ENCODE measurements at places on chromosomes 13 and 19.

DNA sequence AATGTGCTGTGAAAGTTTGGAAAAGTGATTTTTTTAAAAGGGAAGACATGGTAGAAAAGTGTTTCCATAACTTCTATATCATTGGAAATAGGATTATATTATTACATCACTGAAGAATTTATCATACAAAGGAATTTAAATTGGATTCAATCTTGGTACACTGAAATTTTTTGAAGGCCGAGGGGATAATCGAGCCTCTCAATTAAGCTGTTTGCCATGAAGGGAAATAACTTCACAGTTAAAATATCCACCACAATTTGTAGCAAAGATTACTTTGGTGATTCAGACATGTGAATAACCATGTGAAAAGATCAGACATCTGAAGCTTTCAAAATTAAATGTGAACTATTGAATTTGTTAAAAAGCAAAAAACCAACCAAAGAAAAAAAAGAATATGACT lies 215.3 kb downstream of the KLF5 start:
- DNase-seq: no peak

GRCh38 chr13:39483326-39483725 lies 119.7 kb downstream of the LHFPL6 start:
- DNase-seq: no peak

GRCh38 chr19:989381-990081 lies 5.4 kb downstream of the WDR18 start:
- DNase-seq: no peak

GRCh38 chr13:49690133-49690994 lies 922 bp downstream of the EBPL start:
- DNase-seq: no peak

DNA sequence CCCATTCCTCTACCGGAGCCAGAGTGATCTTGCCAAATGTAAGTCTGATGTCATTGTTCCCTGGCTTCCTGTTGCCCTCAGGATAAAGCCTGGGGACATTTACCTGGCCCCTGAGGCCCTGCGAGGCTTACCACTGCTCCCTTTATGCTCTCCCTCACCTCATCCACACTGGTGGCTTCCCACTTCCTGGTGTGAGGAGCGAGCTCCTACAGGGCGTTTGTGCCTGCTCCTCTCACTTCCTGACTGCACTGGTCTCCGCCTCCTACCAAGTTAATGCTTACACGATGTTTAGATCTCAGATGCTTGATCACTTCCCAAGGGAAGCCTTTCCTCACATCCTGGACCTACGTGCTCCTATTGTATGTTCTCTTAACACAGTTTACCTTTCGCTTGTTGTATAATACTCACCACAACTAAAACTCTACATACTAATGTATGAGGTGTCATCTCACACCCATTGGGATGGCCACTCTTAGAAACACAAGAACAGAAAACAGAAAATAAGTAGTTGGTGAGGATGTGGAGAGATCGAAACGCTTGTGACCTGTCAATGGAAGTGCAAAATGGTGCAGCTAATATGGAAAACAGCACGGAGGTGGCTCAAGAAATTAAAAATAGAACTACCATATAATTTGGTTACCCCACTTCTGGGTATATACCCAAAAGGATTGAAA lies 177.6 kb downstream of the SHISA2 start:
- no peak for DNase-seq

DNA sequence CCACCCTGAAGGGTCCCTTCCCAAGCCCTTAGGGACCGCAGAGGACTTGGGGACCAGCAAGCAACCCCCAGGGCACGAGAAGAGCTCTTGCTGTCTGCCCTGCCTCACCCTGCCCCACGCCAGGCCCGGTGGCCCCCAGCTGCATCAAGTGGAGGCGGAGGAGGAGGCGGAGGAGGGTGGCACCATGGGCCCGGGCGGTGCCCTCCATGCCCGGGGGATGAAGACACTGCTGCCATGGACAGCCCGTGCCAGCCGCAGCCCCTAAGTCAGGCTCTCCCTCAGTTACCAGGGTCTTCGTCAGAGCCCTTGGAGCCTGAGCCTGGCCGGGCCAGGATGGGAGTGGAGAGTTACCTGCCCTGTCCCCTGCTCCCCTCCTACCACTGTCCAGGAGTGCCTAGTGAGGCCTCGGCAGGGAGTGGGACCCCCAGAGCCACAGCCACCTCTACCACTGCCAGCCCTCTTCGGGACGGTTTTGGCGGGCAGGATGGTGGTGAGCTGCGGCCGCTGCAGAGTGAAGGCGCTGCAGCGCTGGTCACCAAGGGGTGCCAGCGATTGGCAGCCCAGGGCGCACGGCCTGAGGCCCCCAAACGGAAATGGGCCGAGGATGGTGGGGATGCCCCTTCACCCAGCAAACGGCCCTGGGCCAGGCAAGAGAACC lies 1.5 kb downstream of the EGLN2 start:
- DNase-seq: no peak

- DNase-seq: peak; percentile 44
Observed at GRCh38 chr13:21849323-21849722, 178.4 kb downstream of the FGF9 start.

DNA sequence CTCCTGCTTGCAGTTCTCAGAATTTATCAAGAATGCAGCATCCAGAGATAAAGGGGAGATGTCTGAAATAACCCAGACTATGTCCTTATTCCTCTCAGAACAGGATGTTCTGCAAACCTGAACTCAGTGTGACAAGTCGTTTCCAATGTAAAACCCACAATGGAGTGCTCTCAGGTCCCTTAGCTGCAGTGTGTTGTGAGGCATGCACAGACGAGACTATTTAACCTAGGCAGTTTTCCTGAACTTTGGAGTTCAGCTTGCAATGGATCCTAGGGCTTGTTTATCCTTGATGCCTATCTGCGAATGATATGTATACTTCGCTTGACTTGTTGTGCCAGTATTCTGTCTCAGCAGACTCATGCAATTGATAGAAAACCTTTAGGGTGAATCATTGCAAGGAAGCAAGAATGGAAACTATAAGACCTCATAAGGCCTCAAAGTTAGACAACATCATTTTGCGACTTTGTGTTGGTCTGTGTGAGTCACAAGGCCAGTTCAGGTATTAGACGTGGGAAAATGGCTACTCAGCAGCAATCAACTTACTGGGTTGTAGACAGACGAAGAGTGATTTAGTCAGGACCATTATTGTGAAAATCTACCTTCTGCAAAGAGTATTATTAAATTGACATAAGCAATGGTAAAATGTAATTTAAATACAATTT lies 2439.9 kb upstream of the PCDH20 start:
- no peak for DNase-seq

DNA sequence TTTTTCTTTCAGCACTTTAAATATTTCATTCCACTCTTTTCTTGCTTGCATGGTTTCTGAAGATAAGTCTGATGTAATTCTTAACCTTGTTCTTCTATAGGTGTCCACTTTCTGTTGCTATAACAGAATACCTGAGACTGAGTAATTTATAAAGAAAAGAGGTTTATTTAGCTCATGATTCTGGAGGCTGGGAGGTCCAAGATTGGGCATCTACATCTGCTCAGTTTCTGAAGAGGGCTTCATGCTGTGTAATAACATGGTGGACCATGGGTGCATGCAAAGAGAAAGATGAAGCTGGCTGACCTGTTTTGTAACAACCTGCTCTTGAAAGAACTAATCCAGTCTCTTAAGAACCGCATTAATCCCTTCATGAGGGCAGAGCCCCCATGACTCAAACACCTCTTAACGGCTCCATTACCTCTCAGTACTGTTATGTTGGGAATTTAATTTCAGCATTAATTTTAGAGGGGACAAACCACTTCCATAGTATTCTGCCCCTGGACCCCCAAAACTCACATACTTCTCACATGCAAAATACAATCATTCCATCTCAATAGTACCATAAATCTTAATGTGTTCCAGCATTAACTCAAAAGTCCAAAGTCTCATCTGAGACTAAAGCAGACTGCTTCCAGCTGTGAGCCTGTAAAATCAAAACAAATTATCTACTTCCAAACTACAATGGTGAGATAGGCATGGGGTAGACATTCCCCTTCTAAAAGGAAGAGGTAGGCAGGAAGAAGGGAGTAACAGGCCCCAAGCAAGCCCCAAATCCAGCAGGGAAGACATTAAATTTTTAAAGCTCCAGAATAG lies 9.6 kb upstream of the FGF9 start:
- no peak for DNase-seq

DNA sequence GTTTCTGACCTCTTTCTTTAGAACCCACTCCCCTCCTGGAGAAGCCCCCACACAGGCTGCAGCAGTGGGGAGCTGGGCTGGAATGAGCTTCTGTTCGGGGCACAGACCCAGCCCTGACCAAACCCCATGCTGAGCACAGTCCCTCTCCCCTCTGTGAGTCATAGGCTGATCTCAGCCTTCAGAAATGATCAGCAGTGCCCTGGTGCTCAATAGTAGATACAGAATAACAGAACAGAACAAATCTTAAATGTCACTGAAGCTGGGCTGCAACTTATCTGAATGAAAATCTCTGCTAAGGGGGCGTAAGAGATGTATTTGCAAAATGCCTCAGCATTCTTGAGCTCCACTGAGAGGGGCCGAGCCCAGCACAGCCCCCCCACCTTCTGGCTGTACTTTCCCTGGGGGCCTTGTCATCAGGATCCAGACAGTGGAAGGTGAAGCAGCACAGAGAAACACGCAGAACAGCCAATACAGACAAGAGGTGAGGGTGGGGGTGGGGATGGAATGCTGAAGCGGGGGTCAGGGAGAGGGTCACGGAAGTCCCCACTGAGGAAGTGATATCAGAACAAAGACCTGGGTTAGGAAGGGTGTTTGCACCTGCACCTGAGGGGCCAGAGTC lies 9.9 kb downstream of the ZNF665 start:
- DNase-seq: no peak

DNA sequence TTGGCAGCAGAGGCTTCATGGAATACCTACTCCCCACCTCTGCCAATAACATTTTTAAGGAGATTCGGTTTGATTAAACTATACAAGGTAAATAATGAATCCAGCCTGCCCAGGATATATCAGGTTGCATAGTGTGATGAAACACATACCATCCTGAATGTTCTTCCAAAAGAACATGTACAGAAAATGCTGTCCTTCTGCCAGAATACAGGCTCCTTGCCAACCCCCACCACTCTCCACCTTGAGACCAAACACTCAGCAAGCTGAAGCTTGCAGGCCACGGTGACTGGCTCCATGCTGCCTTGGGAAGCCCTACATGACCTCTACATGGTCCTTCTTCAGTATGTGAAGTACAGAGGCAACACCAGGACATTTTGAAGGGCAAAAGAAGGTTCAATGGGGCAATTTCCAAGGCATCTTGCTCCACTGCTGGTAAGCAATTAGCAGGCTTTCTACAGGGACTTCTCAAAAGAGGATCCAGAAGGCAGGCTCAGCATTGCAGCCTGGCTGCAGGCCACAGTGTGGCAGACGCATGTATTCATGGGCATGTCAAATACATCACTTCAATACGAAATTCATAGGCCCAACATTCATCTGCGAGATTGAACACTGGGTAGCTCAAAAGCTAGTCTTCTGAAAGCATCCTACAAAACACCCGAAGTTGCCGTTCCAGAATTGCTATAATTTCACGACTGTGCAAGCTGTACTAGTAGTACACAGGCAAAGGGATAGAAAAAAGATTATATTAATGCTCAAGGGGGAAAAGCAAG lies 62.4 kb upstream of the SERP2 start:
- no peak for DNase-seq

GRCh38 chr19:48446579-48446978 lies 796 bp downstream of the GRWD1 start:
- DNase-seq: no peak

DNA sequence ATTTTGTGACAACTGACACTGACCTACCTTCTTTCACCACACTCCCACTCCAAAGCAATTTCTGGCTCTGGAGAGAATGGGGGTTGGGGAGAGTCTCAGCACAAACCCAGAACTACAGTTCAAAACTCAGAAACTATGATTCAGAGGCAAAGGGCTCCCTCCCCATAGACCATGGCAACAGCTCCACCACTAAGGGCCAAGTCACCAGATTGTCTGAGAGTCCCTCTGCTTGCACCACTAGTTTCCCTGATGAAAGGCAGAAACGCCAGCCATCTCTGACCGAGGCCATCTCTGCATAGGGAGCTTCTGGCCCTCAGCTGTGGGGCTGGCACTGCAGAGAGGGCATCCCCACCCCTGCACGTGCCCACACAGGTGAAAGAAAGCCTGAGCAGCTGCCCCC lies 112.4 kb upstream of the VSTM2B start:
- DNase-seq: no peak

- DNase-seq: no peak
Observed at GRCh38 chr13:51999921-52000320, 11.3 kb downstream of the ATP7B start.

DNA sequence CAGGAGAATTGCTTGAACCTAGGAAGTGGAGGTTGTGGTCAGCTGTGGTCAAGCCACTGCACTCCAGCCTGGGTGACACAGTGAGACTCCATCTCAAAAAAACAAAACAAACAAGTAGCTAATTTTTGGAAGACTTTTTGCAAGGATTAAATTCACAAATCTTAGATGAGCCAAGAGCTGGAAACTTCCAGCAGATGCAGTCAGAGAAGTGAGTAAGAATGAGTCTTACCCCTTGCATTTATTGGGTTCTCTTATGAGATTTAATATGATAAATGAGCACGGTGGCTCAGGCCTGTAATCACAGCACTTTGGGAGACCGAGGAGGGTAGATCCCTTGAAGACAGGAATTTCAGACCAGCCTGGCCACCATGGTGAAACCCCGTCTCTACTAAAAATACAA lies 44.9 kb upstream of the NBEA start:
- DNase-seq: no peak

GRCh38 chr19:49889687-49890348 lies 6.9 kb downstream of the IL4I1 start:
- peak; percentile 83 for DNase-seq

DNA sequence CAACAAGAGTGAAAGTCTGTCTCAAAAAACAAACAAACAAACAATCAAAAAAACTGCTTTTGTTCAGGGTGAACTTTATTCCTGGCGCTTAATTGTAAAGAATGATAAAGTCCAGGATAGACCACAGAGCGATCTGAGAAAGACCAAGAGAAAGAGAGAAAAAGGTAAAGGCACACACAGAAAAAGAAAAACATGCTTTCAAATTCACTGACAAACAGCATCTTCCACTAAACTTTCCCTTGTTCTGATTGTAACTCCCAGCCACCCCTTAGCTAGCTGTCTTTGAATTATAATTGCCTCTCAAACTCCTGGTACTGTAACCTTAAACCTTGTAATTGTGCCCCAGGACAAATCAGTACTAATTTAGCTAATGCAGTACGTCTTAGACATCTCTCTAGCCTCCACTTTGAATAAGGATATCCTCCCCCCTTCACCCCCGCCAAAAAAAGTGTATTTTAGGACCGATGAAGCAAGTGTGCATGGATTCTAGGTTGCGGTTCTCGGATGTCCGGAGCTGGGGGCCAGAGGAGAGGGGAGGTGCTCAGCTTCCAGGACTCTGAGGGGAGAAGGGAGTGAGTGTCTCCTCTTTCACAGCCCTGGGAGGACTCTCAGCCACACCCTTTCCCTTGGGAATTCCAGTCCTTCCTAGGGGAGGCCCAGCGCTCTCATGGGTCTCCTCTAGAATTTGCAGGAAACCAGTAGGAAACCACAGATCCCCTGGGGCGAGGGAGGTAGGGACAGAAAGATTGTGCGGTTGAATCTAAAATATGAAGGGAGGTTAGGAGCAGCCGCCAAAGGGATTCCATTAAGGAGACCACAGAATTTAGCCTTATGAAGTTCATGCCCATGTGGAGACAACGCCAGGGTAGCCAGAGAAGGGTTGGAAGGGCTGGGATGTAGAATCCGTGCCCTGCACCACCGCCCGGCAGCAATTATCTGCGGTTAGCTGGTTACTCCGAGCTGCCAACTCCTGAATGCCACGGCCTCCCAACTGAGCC lies 19.7 kb downstream of the ZNF536 start:
- no peak for DNase-seq

GRCh38 chr13:66301006-66301405 lies 929.1 kb downstream of the PCDH9 start:
- DNase-seq: no peak

Measured in suppressor macrophage treated with lipopolysaccharide for 1 hour (primary cell).